ENCODE measurements at places on chromosomes 1 and 21.

DNA sequence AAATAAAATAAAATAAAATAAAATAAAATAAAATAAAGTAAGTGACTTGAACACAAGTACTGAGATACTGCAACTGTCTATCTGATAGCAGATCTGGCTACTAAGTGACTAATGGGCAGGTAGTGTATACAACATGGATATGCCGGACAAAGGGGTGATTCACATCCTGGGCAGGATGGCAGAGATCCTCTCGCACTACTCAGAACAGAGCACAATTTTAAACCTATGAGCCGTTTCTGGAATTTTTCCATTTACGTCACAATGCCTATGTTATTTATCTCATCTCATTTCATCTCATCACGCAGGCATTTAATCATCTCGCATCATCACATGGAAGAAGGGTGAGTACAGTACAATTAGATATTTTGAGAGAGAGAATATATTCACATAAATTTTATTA, 233.3 kb upstream of the COA6 start:
- DNase-seq = no peak

- no peak for DNase-seq
Measured at GRCh38 chr1:238981317-238981933, 404.9 kb upstream of the CHRM3 start.

GRCh38 chr1:115809847-115810246, 31.1 kb downstream of the NHLH2 start:
- no peak for DNase-seq

DNA sequence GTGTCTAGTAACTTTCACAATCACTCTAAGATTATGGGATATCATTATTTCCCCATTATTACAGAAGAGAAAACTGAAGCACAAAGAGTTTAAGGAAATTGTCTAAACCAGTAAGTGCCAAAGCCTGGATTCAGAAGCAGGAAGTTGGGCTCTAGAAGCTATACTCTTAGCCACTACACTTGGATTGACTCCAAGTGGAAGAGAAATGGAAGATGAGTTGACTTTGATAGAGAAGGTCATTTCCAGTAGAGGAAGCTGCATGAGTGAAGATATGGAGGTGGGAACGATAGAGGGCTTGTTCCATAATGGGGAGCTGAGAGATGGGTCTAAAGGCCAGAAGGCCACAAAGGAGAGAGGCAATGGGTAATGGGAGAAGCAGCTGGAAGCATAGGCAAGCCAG, 11.7 kb upstream of the TDRD10 start:
- no peak for DNase-seq

DNA sequence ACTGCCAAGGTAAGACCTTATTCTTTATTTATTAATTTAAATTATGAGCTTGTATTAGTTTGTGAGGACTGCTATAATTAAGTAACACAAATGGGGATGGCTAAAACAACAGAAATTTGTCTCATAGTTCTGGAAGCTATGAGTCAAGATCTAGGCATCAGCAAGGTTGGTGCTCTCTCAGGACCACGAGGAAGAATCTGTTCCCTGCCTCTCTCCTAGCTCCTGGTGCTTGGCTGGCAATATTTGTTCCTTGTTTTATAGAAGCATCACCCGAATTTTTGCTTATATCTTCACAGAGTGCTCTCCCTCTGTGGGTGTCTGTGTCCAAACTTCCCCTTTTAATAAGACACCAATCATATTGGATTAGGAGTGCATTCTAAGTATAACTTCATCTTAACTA, 41.4 kb upstream of the CCDC190 start:
- no peak for DNase-seq

GRCh38 chr1:28913786-28914227, 562 bp upstream of the EPB41 start:
- no peak for DNase-seq

GRCh38 chr1:182652933-182653332, 31.5 kb downstream of the RGS8 start:
- DNase-seq = no peak

DNA sequence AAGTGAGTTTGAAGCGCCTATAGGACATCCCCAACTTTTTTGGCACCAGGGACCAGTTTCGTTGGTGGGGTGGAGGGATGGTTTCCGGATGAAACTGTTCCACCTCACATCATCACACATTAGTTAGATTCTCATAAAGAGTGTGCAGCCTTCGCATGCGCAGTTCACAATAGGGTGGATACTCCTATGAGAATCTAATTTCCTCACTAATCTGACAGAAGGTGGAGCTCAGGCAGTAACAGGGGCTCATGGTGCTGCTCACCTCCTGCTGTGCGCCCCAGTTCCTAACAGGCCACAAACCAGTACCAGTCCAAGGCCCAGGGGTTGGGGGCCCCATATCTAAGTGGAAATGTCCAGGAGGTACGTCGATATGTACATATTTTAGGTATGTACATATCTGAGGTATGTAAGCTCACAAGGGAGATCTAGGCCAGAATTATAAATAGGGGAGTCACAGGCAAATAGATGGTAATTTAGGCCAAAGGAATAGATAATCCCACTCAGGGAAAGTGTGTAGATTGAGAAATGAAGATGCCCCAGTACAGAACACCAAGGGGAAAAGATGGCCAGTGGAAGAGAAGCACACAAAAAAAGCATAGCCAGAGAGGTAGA, 27.5 kb upstream of the RASAL2 start:
- no peak for DNase-seq

DNA sequence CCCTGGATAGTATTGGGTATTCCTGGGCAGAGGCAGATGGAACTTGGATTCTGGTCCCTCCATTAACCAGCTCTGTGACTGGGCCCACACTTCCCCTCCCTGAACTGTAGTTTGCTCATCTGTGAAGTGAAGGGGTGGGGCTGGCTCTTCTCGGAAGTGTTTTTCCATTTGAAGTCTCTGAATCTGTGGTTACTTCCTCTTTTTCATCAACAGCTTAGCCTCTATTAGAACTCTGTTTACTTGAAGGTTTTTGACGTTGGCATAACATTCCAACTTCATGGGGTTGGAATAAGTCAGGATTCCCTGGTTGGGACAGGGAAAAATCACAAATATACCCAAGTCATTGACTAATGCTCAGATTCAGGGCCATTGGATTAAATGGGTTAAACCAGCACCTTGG, 3.6 kb downstream of the KIAA0040 start:
- peak; percentile 35 for DNase-seq

DNA sequence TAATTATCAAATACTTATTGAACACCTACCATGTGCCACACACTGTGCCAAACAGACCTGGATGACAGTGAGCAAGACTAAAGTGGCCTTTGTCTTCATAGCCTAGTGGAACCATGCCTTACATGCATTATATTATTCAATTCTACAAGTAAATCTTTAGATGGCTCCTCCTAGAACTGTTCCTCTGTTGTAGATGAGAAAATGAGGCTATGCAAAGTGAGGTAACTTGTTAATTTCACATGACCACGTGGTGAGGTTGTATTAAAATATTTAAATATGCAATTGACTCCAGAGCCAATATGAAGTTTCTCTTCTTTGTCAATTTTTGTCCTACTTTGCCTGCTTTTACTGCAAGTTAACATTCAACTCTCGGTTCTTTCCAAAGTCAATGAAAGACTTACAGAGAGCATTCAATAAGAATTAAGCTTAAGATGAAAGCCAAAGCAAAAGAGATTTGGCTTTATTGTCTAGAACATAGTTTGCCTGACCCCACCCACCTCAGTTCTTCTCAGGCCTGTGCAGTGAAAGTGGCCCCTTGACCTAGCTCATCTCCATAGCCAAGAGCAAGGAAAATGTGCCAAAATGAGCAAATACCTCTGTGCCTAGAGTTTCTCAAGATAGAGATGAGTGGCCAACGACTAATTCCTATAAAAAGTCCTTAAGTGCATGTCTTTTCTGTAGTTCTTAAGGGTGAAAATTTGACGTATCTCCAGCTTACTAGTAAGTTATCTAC, 263.2 kb upstream of the NFIA start:
- no peak for DNase-seq

GRCh38 chr1:86858524-86859261, 55.2 kb downstream of the SELENOF start:
- no peak for DNase-seq

DNA sequence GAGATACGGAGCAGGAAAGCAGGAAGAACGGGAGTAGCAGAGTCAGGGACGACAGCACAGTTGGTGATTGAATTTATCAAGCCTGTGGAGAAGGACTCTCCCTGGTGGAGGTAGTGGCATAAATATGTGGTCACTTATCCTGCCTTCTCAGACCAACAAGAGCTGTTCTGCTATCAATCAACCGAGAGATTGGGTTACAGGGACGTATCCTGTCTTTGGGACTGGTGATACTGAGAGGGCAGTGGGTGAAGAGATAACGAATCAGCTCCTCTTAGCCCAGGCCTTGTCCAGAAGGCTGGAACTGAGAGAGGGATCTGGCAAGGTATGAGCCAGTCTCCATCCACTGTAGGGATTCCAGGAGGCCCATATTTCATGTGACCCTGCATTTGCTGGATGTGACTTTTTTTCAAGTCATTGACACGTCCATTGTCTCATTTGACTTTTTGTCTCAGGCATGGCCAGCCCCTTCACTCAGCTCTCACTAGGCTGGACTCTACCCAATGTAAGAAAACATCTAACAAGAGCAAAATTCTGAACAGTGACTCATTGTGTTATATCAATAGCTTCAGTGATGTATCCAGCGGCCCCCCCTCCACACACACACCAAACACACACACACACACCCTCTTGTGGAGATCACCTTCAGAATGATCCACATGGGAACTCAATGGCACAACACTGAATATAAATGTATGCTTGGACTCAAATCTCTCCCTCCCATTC, 11.3 kb downstream of the C1orf116 start:
- DNase-seq = no peak

GRCh38 chr1:200911361-200911760, 16.7 kb downstream of the INAVA start:
- DNase-seq = no peak

GRCh38 chr1:204528677-204529076, 12.5 kb downstream of the MDM4 start:
- DNase-seq = no peak

GRCh38 chr21:44012474-44013379, 618 bp downstream of the TRAPPC10 start:
- DNase-seq = peak; percentile 68

DNA sequence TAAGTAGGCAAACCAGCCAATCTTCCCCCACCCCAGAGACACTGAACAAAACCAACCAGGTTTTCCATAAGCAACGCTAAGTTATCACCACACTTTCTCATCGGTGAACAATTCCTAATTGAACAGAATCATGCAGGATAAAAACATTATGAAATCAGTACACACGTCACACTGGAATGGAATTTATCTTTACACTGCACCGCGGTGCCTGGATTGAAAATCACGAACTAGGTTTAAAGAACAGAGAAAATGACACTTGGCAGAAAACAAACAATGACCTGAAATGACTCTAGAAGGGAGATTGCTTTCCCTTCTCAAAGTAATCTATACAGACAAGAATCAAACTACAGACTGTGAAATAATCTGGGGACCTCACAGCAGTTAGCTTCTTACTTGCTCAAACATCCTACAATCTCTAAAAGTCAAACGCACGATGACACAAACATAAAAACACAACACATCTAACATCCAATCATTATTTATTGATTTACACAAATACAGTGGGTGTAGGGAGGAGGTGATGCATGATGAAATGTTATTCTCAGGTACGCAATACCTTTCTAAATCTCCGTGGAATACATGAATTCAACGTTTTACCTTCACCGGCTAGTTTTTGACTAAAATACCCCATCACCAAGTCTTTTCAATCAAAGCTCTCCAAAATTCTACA, 1.9 kb downstream of the EIF4G3 start:
- DNase-seq = no peak

DNA sequence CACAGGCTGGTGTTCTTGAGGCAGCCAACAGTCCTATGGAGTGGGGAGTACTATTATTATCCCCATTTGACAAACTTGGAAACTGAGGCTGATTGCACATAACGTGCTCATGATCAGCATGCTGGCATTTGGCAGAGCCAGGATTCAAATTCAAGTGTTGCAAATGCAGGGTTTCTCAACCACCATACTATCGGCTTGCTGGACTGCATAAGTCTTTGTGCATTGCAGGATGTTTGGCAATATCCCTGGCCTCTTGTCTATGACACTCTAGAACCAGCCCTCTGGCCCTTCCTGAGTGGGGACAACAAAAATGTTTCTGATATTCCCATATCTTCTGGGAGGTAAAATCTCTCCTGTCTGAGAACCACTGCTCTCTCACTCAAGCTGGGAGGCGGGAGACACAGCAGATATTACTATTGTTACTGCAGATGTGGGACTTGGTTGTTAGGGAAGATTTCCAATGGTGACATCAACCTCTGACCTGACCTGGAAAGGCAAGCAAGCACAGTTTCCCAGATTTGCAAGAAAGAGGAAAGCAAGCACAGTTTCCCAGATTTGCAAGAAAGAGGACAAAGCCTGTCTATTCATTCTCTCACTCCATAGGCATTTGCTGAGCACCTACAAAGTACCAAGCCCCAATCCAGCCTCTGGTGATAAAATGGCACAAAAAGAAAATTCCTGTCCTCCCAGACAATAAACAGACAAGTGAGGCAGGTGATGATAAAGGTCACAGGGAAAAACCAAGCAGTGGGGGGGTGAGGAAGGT, 1.0 kb upstream of the AADACL3 start:
- DNase-seq = no peak

DNA sequence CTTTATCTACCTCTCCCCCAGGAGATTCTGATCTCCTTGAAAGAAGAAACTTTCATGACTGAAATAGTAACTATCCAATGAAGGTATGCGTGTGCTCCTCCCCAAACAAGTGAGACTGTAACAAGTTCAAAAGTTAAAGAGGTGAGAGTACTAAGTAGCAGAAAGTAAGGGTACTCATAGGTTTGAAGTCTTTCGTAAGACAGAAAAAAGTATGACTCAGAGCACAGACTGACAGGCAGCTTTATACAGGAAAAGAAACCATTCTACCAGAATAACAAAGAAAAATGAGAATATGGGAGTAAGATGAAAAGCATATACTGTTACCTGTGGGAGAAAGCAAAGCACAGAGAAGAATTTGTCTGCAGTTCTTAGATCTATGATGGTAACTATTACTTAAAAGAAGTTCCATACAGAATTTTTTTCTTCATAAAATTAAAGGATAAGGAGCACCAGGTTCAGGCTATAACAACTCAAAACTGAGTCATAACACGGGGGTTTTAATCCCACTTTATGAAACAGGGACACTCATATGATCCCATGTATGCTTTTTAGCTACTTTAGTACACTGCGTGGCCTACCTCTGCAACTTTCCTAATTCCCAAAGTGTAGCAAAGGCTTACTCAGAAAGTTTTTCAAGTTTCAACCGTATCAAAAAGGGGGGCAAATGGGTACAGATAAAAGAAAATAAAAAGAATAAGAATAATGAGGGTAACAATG, 52.0 kb downstream of the FOXJ3 start:
- no peak for DNase-seq

DNA sequence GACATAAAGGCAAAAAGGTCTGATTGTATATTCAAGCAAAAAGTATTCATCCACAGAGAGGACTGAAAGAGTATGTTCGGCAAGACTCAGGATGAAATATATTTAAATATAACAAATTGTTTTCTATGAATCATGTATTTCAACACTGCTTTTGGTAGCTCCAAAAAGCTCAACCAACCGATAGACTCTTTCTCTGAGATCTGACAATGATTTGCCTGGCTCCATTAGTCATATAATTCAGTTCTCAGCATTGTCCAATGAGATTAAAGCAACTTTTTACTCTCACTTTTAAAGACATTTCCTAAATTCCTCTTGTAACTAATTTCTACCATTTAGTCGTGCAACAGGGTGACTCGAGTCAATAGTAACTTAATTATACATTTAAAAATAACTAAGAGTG, 319.1 kb upstream of the GREM2 start:
- DNase-seq = no peak
